AG09309 (cell line): ENCODE measurements at places on chromosomes 13 and 19.

GRCh38 chr19:48812094-48812929 lies 1.5 kb upstream of the BCAT2 start:
- DNase-seq = no peak

GRCh38 chr13:51920267-51920666 lies 58.5 kb downstream of the CCDC70 start:
- no peak for DNase-seq

DNA sequence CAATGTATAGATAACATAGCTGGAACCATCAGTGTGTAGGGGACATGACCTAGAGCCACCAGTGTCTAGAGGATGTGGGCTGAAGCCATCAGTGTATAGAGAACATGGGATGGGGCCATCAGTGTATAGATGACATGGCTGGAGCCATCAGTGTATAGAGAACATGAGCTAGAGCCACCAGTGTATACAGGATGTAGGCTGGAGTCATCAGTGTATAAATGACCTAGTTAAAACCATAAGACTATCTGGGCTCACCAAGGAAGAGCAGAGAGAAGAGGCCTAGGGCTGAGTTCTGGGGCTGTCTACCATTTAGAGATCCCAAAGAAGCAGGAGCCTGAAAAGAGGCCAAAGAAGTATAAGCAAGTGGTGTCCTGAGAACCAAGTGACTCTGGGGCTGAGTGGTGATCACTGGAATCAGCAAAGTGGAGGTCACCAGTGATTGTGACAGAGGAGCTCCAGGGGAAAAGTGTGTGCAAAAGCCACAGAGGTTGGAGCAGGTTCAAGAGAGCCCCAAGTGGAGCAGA lies 41.0 kb downstream of the RFX2 start:
- no peak for DNase-seq

GRCh38 chr13:73169971-73170370 lies 111.2 kb downstream of the KLF5 start:
- DNase-seq = no peak

DNA sequence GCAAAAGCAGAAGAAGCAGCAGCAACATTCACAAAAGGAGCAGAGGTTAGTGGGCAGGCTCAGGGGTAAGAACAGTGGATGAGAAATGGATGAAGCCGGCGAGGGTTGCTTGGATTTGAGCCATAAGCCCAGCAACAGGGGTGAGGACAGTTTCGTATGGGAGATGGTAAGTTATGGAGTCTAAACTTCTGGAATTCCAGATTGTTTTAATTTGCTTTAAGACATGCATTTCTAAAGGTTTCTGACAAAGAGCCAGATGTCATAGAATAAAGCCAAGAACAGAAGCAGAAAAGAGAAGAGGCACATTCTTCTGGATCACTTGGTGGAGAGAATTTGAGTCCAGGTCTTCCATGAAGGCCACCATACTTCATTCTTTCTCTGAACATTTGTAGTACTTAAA lies 76.6 kb downstream of the TNFSF11 start:
- DNase-seq = no peak

DNA sequence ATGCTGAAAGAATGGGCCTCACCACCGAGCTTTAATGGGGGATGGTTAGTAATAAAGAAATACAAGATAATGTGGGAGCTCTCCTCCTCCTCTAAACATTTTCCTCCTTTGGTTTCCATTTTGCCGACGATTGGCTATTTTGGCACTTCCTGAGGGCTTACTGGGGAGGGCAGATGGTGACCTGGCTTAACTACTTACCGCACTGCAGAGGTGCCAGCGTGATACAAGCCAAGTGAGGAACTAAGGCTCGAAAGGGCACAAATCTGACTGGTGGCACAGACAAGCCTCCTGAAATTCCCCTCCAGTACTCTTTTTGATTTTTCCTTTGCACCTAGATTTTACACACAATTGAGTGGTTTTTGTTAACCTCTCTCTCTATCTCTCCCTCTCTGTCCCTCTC lies 53.3 kb upstream of the RAP2A start:
- DNase-seq = no peak

DNA sequence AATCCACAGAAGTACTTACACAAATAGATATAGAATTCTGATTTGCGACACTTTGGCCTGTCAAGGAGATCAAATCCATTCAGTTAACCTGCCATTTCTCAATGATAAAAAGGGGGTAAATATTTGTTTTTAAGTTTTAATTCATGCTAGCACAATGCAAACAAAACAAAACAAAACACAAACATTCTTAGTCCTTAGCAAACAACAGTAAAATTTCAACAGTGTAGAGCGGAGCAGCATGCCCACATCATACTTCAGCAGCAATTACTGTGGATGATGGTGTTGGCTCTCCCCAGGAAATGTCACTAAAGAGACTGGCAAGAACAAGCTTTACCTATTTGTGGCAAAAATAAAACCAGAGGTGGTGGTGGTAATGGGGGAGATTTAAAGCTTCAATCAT lies 625.2 kb upstream of the PCDH20 start:
- DNase-seq = no peak

GRCh38 chr13:85608255-85608829 lies 190.9 kb downstream of the SLITRK6 start:
- DNase-seq = no peak

DNA sequence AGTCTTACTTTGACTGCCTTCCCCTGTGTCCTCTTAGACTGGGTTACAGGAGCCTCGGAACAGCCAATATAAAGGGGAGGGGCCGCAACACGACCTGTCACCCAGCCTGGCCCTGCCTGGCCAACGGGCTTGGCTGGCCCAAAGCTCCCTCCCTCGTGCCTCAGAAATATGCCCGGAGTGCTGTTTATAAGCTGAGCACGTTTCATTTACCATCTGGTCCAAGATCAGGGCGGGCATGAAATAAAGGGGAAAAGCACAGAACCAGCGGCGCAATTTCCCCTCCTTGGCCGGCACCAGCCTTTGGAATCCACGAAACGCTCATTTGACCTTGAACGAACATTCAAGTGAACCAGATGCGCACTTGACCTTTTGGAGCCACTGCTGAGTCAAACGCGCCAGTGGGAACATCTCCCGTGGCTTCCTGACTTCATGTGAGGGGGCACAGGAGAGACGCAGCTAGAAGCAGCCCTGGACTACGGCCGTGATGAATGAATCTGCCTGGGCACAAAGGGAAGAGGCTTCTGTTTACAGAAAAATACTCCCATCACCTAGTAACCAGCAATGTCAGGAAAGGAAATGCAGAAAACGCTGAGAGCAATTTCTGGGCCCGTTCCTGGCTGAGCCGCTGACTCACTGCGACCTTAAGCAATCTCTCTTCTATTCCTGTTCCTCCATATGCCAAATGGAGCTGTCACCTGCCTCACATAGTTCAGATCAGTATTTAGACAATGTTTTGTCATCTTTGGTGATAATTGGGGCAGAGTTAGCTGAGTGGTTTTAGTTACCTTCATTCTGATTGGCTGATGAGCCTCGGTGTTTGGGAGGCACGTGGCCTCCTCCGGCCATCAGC lies 53.3 kb downstream of the RFX2 start:
- peak; percentile 90 for DNase-seq

- no peak for DNase-seq
These were observed 562.5 kb downstream of the EFNB2 start for GRCh38 chr13:105972811-105973590.

GRCh38 chr19:56120371-56121179 lies 520 bp downstream of the ZNF787 start:
- DNase-seq = no peak

DNA sequence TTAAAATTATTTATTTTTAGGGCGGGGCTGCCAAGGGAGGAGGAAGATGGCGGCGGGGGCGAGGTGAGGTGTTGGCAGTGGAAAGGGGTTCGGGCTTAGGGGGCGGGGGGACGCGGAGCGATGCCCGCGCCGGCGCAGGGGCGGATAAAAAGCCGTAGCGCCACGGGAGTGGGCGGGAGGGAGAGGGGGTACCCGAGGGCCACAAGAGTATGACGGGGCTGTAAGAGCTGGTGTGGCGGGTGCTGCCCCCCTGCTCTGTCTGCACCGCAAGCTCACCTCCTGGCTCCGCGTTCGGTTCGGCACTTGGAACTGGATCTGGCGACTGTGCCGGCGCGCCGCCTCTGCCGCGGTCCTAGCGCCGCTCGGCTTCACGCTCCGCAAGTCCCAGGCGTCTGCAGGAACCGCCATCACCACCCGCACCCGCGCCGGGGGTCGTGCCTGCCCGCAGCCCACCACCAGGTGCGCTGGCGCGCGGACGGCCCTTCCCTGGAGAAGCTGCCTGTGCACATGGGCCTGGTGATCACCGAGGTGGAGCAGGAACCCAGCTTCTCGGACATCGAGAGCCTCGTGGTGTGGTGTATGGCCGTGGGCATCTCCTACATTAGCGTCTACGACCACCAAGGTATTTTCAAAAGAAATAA lies 265.2 kb upstream of the SGCG start:
- DNase-seq = no peak

- no peak for DNase-seq
These were observed 512 bp downstream of the MED4 start for GRCh38 chr13:48094404-48094780.

DNA sequence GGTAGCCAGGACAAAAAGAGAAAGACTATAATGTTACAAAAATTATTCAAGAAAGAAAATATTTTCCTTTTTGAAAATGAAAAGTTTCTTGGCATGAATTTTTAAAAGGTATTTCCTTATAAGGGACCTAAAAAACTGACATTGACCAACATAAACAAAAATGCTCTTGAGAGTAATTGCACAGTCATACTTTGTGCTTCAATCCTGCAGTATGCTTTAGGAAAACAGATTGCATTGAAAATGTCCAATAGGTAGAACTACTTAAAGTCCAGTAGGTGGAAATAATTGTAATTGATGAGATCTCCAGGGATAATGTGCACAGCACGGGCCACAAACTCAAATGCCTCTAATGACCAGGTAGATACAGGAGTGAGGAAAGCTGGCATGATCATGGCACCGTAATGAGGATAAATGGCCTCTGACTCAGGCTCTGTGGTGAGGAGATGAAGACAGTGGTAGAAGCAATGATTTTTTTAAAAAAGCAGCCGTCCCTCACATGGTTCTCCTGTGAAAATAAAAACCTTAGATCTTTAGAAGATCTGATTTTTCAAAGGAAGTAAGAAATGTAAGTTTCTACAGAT lies 278.0 kb downstream of the ITGBL1 start:
- DNase-seq = no peak

DNA sequence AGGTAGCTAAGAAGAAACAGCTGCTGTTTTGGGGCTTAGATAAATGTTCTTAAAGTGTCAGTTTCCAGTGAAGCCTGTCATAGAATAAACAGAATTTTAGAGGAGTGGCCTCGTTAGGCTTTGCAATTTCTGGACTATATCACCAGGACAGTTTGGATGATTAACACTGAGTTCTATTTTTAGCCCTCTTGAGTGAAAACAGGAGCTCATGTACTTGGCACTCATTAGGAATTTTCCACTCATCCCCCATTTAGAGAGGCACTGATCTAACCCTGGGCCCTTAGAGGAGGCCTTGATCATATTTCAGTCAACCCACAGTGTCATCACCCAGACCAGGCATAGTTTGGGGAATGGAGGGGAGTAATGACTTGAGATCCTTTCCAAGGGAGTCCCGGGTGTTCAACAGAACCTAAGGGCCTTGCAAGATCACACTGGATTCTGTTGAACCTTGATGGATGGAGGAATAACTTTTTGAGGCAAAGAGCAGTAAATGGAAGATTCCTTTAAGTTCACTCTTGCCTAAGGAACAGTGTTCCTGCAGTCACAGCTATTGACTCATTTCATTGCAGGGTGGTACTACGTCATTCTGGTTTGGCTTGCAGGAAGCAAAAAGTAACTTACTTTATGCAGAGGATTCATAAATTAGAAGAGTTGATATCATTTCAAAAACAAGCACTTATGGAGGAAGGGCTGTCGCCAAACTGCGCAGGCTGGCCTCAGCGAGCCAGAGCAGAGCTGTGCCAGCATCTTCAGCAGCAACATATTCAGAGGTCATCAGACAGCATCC lies 160.2 kb downstream of the SLC7A1 start:
- peak; percentile 81 for DNase-seq

DNA sequence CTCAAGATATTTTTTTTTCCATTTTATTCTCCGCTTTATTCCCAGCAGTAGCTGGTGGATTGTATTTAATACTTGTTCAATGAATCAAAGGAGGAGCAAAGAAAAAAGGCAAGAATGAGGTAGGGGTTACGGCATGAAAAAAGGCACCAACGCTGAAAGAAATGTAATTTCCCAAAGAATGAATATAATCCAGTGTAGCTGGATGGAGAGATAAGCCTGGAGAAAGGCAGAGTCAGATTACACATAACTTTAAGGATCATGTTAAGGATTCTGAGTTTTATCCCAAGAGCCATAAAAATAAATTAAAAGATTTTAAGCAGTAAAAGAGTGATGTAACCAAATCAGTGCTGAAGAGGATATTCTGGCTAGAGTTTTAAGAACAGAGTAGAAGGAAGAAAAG lies 67.7 kb downstream of the RBM26 start:
- DNase-seq = no peak

DNA sequence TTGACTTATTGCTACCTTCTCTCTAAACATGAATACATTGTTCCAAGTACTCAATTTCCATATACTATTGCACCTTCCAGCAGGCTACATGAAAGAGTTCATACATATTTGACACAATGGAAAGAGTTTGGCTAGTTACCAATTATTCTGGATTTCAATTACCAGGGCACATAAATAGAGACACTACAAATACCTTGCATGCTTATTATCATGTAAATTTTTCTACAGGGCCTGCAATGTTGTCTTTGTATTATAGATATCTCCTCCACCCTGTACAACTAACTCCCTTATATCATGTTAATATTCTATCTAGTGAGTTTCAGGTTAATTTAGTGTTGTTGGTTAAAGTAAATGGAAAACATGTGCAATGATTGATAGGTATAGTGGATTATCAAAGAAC lies 540.7 kb upstream of the SLITRK5 start:
- no peak for DNase-seq

DNA sequence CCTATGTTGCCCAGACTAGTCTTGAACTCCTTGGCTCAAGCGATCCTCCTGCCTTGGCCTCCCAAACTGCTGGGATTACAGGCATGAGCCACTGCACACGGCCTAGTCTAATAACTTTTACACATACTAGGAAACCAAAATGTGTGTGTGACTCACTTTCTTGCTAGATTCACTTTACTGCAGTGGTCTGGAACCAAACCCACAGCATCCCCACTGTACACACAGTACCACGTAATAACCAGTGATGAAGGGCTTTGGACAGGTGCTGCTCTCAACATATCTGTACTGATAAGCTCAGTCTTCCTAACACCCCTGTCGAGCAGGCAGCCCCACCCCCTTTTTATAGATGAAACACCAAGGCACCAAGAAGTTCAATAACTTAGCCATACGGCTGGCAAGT lies 5.1 kb downstream of the DNMT1 start:
- DNase-seq = no peak

DNA sequence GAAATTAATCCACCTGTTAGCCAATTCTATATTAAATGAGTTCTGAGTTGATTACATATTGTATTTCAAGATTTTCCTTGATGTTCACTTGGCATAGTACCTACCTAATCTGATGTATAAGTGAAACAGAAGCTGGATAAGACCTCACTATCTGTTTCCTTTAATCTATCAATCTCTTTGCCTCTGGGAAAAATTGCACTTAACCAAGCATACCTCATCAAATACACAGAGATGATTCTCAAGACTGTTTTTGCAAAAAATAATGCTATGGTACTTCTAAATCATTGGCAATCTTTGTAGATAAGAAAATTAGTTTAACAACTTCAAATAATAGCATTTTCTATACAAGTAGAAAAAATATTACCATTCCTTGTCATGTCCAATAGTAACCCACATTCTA lies 55.2 kb downstream of the SERPINE3 start:
- DNase-seq = no peak
